Thoracic aorta (tissue), 2 donors: ENCODE measurements at places on chromosomes 12 and 14.
A peak's percentile ranks its signal among the peaks of the same experiment; 100 is the strongest.

DNA sequence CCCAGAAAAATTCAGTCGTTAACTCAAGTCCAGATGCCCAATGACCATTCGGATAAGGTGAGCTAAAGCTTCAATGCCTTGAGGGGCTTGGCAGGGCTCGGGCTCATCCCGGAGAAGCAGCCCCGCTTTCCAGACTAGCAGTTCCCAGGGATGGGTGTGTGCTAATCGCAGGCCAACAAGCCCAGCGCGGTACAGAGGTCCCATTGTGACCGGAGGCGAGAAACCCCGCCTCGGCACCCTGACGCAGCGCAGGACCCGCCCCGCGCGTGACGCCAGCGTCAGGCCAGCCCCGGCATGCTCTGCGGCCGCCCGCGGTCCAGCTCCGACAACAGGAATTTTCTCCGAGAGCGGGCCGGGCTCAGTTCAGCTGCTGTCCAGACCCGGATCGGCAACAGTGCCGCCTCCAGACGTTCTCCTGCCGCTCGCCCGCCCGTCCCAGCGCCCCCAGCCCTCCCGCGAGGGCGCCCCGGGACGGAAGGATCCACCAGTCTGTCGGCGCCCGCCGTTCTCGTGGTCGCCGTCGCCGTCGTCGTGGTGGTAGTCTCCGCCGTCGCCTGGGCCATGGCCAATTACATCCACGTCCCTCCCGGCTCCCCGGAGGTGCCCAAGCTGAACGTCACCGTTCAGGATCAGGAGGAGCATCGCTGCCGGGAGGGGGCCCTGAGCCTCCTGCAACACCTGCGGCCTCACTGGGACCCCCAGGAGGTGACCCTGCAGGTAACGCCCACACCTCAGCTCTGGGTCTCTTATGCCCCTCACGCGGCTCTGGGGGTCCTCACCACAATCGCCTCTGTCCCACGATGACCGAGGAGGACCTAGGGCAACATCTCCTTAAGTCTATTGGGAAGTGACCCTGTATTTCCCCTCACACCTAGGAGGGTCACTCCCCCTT is at the start of gene ETNK1:
TSS of gene ETNK1 (plus strand) at position 302 of the 892 bp plus-strand sequence. CDS start at position 562, 260 bp downstream.
- DNase-seq = peak; percentile 66

DNA sequence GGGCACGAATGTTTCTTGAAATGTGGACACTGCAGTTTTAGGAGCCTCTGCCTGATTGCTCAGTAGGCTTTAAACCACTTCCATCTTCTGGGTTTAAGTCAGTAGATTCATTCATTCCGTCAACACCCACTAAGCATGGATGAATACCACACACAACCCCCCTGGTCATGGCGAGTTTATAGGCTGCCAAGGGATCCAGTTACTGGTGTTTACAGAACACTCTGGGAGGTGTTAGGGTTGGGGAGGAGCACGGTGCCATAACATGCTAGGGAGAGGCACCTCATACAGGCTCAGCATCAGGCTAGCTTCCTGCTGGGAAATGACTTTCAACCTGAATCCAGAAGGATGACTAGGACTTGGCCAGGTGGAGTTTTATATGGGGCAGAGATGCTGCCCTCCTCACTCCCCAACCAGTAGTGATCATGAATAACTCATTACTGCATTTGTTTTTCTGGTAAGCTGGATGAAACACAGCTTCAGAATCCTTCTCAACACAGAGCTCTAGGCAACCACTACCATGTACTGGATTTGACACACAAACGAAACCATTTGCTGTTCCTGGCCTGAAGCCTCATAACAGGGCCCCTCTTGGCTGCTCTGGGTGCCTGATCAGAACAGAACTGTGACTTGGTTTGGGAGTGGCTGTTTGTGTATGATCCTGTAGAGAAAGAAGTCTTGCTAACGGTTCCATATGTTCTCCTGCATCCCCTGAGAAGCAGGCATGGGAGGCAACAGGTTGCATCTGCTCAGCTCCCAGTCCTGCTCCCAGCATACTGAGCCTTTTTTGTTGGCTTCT is 47.9 kb downstream of the FBXW8 start:
- no peak for DNase-seq

GRCh38 chr12:39032034-39032433 is 126.6 kb upstream of the CPNE8 start:
- DNase-seq = no peak

GRCh38 chr12:54412786-54413185 is 6.3 kb downstream of the ITGA5 start:
- no peak for DNase-seq

- DNase-seq = no peak
Observed at GRCh38 chr14:33230021-33230420, 291.3 kb downstream of the NPAS3 start.

GRCh38 chr14:61720294-61720661 is 25.0 kb downstream of the HIF1A start:
- no peak for DNase-seq

DNA sequence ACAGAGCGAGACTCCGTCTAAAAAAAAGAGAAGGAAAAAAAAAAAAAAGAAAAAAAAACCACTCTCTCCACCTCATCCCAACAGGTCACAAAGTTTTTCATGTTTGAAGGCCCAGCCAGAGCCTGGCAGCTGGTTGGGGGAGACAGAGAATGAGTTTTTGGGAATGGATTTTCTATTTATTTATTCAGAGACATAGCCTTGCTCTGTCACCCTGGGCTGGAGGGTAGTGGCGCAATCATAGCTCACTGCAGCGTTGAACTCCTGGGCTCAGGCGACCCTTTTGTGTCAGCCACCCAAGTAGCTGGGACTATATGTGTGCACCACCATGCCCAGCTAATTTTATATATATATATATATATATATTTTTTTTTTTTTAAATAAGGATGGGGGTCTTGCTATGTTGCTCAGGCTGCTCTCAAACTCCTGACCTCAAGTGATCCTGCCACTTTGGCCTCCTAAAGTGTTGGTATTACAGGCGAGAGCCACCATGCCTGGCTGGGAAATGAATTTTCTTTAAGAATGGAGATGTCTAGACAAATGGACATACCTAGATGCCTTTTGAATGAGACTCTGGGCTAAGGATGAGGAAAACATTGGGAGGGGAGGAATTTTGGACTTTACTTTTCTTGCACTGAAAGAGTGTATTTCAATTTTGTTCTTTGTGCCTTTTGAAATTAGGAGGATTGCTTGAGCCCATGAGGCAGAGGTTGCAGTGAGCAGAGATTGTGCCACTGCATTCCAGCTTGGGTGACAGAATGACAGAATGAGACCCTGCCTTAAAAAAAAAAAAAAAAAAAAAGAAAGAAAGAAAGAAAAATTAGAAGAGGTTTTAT is 16.9 kb upstream of the PPP1R1A start:
- DNase-seq = no peak

DNA sequence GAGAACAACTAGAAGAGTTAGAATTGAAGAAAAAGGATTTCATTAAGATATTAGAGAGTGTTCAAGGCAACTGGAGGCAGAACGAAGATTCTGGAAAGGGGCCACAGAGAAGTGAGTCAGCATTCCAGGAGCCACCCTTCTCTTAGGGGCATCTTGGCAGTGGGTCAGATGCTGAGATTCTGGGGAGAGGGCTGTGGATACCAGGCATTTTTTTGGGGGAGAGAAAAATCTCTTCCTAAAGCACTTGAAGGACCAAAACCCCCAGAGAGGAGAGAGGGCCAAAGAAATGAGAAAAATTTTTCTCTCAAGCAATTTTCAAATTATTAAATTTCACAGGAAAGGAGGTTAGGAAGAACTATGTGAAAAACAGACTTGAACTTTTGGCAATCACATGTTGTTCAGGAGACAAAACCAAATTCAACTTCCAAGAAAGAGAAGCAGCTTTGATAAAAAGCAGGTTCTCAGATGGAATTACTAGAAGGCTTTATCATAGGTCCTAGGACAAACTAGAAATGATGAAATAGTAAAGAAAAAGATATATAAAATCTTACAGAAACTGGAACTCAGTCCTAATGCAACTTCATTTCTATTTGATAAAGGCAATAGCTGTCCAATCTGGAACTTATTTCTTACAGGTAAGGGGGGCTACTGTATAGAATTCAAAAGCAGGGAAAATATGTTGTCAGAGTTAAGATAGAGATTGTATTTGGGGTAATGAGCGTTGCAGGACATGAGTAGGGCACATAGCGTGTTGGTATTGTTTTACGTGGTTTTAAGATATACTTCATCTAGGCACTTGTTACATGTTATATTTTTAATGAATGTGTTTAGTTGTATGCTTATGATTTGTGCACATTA is 1.1 kb upstream of the CLEC2D start:
- DNase-seq = no peak

DNA sequence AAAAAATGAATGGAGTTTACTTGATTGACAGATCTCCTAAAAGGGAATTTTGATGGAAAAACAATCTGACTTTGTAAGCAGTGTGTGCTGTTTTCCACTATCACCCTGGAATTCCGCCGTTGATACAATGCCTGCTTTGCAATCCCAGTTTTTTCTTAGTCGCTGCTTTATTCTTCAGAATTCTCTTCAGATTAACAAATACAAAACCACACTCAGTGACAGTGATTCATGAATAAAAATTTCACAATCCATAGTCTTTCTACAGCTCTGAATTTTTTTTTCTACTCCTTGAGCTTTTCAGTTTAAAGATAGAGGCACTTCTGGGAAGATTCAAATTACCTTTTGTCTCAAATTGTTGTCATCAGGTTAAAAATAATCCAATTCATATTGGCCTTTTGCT is 44.6 kb upstream of the KITLG start:
- no peak for DNase-seq

DNA sequence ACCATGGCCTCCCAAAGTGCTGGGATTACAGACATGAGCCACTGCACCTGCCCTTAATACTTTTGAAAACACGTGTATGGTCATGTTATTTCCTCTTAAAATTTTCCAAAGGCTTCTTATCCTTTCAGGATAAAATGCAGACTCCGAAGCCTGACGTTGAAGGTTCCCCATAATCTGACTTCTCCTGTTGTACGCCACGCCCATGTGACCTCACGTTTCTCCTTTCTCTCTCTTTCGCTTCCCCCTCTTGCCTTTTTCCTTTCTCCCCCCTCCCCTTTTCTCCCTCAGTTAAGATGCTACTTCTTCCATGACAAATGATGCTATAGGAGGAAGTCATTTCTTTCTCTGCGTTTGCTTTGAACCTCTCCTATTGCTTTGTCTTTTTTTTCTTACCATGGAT is 266.0 kb downstream of the FBXL14 start:
- no peak for DNase-seq

- DNase-seq = no peak
Observed at GRCh38 chr12:116524964-116525379, 34.2 kb upstream of the MAP1LC3B2 start.

GRCh38 chr14:62322216-62322615 is 560.0 kb downstream of the SNAPC1 start:
- no peak for DNase-seq

DNA sequence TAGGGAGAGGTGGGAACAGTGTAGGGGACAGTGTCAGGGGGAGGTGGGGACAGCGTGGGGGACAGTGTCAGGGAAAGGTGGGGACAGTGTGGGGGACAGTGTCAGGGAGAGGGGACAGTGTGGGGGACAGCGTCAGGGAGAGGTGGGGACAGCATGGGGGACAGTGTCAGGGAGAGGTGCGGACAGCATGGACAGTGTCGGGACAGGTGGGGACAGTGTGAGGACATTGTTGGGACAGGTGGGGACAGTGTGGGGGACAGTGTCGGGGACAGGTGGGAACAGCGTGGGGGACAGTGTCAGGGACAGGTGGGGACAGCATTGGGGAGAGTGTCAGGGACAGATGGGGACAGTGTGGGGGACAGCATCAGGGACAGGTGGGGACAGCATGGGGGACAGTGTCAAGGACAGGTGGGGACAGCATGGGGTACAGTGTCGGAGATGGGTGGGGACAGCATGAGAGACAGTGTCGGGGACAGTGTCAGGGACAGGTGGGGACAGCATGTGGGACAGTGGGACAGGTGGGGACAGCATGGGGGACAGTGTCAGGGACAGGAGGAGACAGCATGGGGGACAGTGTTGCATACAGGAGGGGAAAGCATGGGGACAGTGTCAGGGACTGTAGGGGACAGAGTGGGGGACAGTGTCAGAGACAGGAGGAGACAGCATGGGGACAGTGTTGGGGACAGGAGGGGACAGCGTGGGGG is 139.0 kb downstream of the TMEM121 start:
- no peak for DNase-seq

DNA sequence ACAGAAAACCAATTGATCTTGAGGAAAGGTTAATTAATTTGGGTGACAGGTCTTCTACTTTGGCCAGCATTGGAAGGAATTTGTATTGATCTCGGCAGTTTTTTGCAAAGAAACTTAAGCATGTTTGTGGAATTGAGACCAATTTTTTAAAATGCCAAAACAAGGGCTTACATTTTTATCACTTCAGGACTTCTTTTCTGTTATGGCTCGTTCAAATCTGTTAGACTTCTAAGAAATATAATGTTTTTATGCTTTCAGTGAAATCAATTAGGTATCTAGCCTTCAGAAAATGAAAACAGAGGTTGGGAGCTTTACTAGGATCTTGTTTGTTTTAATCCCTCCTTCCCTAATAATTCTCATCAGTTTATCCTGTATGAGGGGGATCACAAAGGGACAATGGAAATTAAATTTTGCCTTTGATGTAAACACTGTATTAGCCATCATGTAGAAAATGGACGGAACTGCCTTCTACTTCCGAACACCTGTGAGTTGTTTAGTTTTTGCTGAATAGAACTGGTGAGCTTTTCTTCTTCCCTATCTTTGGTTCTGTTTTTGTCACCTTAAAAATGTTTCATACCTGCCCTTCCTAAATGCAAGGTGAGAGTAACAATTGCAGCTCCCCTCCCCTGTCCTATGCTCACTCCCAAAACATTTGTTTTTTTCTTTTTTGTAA is 7.8 kb downstream of the FOXA1 start:
- no peak for DNase-seq

DNA sequence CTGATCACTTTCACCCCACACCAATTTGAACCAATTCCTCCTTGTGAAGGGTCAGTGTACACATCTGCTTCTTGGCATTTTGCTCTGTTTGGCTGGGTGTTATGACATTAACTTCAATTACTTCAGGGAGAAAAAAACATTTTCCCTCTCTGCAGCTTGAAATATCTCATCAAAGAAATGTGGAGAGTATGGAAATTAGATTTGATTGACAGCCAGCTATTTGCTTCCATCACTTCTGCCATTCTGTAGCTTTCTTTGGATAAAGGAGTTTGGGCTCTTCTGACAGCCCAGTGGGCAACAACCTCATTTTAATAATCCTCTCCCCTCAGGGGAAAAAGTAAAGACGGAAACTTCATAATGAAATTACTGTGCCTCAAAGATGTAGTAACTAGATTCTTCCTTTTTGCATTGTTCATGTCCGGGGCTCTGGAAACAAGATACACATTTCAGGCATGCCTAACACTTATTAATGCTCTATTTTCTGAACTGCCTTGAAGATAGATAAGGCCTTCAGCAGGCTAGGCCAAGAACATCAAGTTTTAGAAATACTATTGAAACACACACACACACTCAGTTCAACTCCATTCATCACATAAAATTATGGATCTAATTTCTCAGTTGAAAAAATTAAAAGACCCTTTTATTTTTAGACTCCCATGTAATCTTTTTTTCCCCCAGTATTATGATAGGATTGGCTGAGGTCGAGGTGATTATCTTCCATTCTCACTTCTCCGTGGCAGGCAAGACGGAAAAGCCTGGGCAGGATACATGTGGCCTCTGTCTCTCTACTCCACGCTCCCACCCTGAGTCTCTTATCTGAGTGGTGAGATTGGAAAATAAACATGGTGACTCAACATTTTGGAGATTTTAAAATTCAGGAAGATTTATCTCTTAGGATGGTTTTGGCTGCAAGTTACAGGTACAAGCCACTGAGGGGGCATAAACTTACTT is 10.3 kb upstream of the GPHB5 start:
- DNase-seq = no peak

GRCh38 chr12:10501030-10501429 is 4.7 kb upstream of the EIF2S3B start:
- DNase-seq = no peak
